ENCODE measurements at places on chromosomes 13 and 19.

DNA sequence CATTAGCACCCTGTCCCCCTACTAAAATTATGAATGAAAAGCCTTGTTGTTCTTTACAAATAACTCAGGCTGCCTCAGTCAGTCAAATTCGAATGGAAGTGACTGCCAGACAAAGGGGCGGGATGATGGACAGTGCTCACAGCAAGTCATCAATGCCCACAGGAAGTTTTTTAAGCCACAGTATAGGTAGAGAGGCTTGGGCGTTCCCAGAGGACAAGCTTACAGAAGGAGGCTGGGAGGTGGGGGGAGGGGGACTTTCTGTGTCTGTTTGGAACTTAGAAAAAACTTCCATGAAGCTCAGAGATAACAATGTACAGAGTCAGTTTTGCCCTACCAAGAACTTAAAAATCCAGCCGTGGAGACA, 18.5 kb upstream of the SPRY2 start:
- no peak for DNase-seq

GRCh38 chr19:9913237-9914000, 22.9 kb downstream of the OLFM2 start:
- no peak for DNase-seq

GRCh38 chr13:101520672-101521071, 68.2 kb downstream of the ITGBL1 start:
- no peak for DNase-seq

DNA sequence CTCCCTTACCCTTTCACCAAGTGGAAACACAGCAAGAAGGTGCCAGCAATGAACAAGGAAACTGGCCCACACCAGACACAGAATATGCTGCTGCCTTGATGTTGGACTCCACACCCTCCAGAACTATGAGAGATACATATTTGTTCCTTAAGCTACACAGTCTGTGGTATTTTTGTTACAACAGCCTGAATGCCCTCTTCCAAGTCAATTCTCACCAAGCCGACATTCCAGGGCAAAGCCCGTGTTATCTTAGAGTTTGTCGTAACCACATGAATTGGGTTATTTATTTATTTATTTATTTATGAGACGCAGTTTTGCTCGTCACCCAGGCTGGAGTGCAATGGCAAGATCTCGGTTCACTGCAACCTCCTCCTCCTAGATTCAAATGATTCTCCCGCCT, 14.9 kb downstream of the FGF21 start:
- DNase-seq, result no peak

Data from GM12891 (cell line).